ENCODE measurements at places on chromosomes 16 and 17.

GRCh38 chr16:84334058-84334457 is 34.3 kb upstream of the ATP2C2 start:
- no peak for DNase-seq

- DNase-seq = no peak
These were observed 31.6 kb upstream of the LRRC37A3 start for GRCh38 chr17:64950871-64951270.

DNA sequence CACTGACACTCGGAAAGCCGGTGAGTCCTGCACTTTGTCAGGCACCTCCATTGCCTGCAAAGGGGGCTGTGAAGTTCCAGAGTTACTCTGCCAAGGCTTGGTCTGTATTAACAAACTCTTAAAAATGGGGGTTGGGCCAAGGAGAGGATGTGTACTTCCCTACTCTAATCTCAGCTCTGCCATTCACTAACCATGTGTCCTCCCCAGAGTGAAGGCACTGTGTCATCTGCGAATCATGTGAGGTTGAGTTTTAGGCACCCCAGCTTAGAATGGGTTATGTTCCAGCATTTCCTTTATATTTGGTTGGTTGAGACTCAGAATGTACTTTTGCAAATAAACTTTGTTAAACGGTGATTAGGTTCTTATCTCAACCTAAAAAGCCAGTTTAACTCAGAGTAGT is 24.9 kb downstream of the ERCC4 start:
- no peak for DNase-seq

DNA sequence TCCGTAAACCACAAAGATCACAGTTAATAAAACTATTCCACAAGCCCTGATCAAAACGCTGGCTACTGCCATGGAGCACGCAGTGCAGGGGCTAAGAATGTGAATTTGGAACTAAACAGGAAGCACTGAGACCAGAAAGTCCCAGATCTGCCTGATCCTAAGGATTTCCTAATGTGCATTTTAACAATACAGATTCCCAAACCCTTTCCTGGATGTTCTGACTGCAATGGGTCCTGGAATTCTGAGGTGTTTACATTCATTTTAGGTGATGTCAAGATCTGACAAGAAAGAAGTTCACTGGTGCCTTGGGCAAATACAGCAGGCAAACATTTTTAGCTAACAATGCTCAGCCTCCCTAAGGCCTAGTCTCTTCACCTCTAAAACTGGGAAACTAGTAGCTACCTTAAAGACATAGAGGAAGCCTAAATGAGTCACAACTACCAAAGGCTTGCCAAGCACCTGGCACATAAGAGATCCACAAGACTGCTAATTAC is 10.3 kb downstream of the NSMCE1 start:
- DNase-seq = no peak

DNA sequence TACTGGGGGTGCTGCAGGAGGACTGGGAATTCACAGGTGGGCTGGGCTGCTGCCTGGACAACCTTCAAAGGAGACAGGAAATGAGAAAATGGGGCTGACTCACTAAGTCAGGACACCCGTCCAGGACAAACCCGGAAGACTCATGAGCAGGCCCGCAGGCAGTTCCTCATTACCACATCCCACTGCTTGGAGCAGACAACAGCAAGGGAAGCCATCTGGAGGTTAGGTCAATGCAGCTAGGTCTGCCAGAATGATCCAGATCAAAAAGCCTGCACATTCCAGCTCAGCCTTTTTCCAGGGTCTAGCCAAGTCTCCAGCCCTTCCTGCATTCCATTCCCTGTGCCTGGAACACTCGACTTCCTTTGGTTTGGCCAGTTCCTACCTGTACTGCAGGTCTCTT is 536.5 kb upstream of the CDH11 start:
- no peak for DNase-seq
